B cell (primary cell): ENCODE measurements at places on chromosomes 5 and 9. TPM values are rescaled to one million over a fixed set of nuclear protein-coding genes. Genes with fewer than 3 reads are reported as not detected.

- no peak for DNase-seq
Measured at GRCh38 chr5:169646856-169647255, 9.8 kb downstream of the DOCK2 start.

Gene ERGIC1
- total RNA-seq, result 132 and 140 TPM in 2 replicates

Gene LOX
- total RNA-seq, result not detected in 2 replicates

DNA sequence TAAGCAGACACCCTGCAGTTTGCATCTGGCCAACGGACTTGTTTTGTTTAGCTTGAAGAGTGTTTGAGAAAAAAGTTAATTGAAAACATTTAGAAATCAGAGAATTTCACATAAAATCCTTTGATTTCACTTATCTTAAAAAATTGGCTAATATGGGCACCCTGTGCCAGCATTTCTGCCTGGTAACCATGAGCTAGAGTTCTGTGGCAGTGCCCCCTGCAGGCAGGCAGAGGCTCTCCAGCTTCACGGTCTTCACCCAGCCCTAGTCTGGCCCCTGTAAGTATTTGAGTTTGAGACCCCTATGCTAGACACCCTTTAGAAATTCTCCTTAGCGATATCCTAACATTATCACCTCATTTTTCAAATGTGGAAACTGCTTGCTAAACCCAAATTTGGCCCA lies 18.8 kb upstream of the FANCC start:
- DNase-seq, result no peak

DNA sequence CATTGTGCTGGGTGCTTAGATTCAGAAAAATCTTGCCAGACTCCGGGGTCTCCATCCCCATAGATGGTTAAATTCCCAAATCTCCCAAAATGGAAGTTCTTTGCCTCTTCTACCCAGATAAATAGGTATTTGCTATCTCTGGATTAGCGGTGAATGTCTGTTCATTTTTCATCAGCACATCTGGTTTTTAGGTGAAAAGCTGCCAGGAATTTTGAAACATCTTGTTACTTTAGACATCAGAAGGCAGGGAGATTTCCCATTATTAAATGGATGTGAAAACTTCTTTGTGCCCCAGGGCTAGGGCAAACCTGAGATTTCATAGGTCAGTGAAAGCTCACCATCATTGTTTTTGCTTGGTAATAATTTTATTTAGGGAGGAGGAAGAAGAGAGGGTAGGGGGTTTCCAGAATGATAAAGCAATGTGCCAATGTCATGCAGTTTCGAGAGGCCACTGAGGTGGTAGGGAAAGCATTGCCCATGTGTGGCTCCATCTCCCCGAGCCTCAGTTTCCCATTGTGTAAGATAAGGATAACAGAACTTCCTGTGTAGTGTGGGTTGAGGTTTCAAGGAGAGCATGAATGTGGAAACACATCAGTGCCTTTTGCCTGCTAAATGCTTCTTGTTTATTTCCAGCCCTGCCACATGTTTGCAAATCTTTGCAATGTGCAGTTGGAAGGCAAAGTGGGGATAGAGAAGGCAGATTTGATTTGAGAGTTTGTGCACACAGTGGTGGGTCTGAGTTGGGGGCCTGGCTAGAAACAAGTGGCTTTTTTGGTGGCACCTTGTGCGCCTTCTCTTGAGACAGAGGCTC lies 147.2 kb upstream of the KLF4 start:
- DNase-seq, result peak; percentile 32

- DNase-seq, result no peak
Measured at GRCh38 chr9:3847377-3847776, 321.6 kb upstream of the RFX3 start.

DNA sequence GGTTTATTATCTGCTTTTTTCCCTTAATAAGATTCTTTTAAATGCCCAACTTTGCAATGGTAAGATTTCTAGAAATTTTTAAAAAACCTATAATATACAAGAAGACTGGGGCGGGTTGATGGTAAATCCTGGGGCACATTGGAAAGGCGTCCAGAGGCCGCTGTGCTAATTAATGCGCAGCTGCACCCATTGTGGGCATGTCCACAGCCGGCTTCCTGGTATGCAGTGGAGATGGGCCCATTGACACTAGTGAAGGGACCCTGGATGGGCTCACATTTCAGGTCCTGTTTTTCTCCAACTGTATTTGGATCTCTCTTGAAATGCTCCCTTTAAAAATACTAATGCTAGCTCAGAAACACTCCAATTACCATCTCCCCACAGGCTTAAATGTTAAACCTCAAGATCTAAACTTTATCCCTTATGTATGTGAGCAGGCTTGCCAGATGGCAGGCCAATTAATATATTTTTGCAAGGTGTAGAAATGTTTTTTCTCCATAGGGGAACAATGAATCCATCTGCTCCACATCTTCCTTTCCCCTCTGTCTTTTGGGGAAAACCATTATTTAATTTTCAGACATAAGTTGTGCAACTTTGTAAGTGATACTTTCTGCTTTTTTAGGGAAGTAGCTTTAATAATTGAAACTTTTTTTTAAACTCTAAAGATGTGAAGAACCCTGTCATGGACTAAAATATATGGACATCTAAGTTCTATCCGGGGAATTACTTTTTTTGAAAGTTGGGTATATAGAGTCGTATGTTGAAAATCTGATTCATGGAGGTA lies 177.3 kb downstream of the CD180 start:
- DNase-seq, result no peak

GRCh38 chr5:160366230-160366629 lies 4.2 kb downstream of the C1QTNF2 start:
- DNase-seq, result no peak

DNA sequence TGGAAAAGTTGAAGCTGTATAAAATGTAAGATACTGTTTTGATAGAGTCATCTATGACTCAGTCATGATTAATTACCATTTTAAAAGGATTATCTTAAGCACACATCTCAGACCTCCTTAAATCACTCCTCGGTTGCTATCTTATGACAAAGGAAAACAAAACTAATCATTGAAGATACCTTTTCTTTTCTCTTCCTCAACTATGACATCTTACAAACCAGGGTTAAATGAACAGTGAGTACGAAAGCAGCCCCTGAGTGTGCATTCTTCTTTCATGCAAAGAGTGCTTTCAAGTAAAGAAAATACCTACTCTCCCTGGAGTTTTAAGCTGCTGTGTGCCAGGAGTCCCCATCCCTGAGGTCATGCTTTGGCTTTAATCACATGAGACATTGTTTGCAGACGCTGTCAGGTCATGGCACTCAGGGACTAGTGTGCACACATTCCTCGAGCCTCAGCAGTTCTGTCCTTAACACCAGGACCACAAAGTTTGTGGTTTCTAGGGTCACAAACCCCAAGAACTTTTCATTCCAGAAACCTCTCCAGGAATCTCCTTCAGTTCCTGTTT lies 86.7 kb upstream of the ICE1 start:
- no peak for DNase-seq

DNA sequence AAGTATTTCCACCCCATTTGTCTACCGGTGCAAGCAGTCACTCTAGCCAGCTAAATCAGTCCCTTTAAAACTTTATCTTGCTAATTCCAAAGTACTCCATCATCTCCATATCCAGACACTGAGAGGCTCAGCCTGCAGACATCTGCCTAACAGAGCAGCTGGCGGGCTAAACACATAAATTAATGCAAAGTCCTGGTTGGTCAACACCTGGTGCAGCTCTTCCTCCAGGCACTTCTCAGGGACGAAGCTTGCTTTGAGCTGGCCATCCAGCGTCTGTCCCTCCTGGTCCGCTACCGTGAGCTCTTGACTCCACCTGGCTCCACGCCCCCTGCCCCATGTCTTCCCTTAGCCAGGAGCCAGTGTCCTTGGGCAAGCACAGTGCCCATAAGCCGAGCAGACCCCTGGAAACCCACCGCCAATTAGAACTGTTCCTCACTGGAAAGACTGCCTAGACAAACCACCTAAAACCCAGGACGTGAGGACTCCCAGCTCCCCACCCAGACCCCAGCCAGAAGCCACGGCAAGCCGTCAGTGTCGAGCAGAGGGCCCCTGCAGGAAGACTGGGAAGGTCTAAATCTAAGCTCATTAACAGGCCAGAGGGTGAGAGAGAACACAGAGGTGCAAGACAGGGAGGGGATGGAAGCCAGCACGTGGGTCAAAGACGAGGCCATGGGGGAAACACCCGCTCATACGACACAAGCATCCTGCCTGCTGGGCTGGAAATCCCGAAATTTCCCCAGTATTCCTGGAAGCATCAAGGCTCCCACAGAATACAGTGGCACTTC lies 120.0 kb downstream of the COL23A1 start:
- no peak for DNase-seq

Gene NOXA1
- total RNA-seq, result 5.7 and 8.4 TPM in 2 replicates

Gene HSPB3
- not detected in 2 replicates for total RNA-seq

GRCh38 chr5:94968507-94969095 lies 316.3 kb downstream of the MCTP1 start:
- peak; percentile 56 for DNase-seq

Gene AGXT2
- not detected in 2 replicates for total RNA-seq

GRCh38 chr5:61802456-61802855 lies 470.4 kb downstream of the ZSWIM6 start:
- no peak for DNase-seq

Gene PHF24
- not detected in 2 replicates for total RNA-seq

DNA sequence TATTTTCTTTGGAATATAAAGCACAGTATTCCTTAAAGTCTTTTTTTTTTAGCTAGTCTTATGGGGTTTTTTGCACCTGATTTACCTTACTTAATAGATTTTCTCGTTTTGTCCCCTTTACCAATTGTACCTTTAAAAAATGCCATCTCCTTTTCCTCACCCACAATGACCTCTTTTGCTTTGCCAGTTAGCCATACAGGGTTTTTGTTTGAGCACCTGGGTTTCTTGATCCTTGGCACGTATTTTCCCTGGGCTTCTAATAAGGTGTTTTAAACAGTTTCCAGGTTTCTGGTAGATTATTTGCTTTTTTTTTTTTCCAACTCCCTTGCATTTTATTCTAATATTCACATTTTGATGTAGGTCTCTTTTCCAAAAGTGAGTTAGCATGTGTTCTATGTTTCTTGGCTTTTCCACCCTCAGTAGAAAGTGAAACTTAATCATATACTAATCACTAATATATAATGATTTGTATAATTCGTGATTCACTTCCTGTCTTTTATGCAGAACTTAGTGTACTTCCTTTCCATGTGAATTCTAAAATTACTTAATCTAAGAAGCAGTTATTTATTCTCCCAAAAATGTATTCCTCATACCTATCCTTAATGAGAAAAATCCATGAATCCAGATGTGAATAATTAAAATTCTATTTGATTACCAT lies 673.9 kb upstream of the RGMB start:
- no peak for DNase-seq

GRCh38 chr5:124745007-124745927 lies 1.2 kb downstream of the ZNF608 start:
- no peak for DNase-seq

GRCh38 chr5:97778451-97778850 lies 595.4 kb upstream of the RIOK2 start:
- no peak for DNase-seq

Gene KIF4B
- not detected in 2 replicates for total RNA-seq

- no peak for DNase-seq
Measured at GRCh38 chr9:136684799-136685198, 2.5 kb downstream of the AGPAT2 start.

- DNase-seq, result no peak
Measured at GRCh38 chr9:93125331-93125894, 8.6 kb downstream of the NINJ1 start.

DNA sequence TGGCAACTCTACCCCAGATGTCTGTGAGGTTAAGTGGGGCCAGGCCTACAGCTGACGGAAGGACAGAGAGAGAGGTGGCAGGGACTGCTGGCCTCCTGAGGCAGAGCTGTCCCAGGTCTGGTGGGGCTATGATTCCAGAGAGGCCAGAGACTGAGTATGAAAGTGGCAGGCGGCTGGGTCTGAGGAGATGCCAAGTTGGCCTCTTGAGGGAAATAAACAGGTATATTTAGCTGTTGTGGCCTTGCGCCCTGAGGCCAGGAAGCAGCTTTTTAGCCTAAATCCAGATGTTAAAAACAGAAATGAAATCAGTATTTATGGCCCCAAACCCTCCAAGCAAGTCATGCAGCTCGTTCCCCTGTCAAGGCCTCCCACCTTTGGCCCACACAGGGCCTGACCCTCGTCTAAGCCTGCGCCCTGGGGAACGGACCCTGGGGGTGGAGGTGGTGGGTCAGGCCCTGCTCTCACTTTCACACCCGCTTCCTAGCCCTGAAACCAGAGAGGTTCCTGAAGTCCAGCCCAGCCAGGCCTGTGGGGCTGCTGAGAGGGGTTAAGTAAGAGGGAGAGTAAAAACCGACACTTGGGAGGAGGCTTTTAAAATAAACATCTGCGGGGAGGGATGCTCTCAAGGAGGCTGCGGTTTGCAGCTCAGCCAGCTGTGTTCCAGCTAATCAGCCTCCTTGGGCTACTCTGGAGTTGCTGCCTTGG lies 18.7 kb downstream of the PCDHGC5 start:
- DNase-seq, result peak; percentile 25

GRCh38 chr9:129182625-129183494 lies 4.8 kb upstream of the IER5L start:
- DNase-seq, result no peak

DNA sequence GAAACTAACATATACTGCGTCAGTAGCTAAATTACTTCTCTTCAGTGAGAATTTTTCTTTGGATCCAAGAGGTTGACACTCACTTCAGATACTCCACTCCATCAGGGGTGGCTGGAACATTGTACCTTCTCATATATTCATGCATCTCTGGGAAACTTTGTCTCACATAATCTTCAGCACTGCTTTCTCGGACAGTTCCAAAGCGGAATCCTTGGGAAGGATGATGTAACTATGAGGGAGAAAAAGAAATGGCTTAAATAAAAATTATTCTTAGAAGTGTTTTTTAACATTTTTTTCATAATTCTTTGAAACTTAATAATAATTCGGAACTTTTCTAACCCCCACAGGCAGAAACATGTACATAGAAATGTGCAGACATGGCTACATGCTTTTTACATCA lies 33.4 kb upstream of the PPP3R2 start:
- DNase-seq, result no peak

DNA sequence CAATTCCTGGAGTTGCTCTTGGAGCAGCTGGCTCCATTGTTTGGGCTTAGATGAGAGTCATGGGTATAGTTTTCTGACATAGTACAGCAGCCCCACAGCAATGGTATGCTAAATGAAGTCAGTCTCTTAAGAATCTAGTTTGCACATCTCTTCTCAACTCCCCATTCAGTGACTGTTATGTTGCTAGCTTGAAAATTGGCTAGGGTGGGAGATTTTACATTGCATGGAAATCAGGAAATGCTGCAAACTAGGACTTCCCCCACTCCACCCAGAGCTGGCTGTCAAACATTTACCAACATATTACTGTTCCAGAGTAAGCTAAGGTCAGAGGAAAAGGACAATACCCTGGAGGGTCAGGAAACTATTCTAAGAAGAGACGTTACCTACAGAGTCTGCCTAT lies 17.6 kb upstream of the FCHO2 start:
- DNase-seq, result no peak

DNA sequence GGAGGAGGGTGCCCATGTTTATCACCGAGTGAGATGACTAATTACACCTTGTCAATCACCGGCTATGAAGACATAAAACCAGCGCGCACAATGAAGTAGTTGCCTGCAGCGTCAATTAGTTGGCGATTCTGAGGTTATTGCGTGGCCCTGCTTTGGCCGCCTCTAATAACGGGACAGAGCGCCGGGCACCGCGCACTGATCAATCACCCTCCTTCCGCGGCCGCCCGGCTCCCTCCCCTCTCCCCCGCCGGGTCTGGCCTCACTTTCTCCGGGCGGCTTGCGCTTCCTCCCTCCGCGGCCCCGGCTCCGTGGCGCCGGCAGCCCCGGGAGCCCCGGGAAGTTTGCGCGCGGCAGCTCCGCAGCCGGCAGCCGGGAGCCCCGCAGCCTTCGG lies 3.3 kb upstream of the LHX2 start:
- peak; percentile 64 for DNase-seq
